ENCODE measurements at places on chromosomes 3 and 15.

GRCh38 chr15:60406513-60407414, 9.0 kb upstream of the ANXA2 start:
- no peak for DNase-seq

- DNase-seq: no peak
Measured at GRCh38 chr3:134302674-134303073, 52.0 kb upstream of the RYK start.

DNA sequence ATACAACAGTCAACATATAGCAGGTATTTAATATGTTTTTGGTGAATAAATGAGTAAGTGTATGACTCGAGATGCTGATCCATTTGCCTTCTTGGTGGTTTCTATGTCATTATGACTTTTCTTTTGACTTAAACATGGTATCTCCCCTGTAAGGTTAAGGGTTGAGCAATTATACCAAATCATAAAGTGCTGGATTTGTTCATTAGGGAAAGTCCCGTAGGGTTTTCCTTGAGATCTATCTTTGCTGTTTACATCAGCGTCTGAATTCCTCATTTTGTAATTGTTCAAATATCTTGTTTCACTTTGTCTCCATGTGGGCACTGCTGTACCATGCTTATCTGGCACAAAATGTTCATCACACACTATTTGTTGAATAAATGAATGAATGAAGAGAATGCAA, 562.6 kb downstream of the EDEM1 start:
- DNase-seq: no peak

- DNase-seq: no peak
Measured at GRCh38 chr15:74387141-74387541, 19.7 kb upstream of the CYP11A1 start.

DNA sequence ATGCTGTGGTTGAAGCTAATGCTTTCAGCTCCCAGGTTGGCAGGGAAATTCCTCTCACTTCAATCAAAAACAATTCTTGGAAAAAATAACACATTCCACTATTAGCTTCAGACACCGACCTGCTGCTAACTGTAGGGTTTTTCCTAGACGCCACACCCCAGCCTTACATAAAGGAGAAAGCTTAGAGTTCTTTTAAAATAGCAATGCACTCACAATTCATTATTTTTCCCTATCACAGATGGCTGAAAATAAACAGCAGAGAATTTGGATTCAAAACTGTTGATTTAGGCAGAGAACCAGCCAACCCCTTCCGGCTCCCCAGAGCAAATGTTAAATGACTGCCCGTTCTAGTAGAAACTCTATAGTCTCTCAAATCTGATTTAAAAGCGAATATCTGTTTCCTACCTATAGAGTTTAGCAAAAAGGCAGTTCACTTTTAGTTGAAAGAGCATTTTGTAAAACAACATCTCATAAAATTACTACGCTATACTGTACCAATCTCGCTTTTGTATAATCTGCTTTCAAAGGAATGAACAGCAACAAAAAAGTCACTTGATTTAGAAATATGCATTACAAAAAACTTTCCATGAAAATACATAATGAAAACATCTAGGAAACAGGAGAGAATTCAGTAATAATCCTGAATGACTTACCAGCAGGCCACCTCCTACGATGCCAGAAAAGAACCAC, 586 bp downstream of the TM4SF1 start:
- DNase-seq: no peak

DNA sequence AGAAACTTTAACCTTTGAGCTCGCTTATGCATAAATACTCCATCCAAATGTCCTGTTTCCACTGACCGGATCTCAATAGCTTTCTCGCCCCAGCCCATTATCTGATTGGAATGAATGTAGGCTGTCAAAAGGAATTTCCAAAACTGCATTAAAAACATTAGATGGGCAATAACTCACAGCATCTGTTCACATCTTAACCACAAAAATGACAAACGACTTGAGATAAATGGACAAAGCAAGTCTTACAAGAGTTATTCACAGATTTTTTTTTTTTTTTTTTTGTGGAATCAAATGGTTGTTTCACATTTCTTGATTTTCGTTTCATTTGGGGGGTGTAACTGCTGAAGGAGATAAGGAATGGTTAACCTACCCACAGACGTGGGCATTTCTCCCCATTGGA, 39.7 kb upstream of the SLC2A2 start:
- no peak for DNase-seq

- no peak for DNase-seq
Measured at GRCh38 chr3:72401005-72401545, 447.2 kb downstream of the SHQ1 start.

DNA sequence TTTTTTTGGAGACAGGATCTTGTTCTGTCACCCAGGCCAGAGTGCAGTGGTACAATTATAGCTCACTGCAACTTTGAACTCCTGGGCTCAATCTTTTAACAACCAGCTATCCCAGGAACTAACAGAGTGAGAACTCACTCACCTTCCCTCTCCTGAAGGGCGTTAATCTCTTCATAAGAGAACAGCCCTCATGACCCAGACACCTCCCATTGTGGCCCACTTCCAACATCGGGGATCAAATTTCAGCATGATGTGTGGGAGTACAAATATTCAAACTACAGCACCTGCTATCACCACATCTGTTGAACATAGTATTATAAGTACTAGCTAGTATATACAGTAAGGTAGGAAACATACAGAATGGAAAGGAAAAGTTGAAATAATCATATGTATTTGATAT, 132.5 kb downstream of the DOCK3 start:
- DNase-seq: no peak

DNA sequence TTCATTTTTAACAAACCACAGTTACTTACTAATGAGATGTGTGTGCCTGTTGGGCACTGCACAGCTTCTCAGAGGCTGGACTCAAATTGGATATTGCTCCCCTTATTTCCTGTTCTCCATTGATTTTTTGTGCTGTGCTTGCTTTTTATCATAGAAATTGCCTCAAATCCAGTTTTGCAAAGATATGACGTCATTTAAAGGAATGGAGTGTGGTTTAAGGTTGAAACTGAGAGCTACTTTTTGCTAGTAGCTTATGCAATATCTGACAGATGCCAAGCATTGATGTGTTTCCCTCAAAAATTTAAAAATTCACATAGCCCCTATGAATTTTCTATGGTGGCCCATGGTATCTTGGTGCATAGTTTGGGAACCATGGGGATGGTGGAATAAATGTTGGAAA, 67.7 kb upstream of the ROPN1 start:
- no peak for DNase-seq

DNA sequence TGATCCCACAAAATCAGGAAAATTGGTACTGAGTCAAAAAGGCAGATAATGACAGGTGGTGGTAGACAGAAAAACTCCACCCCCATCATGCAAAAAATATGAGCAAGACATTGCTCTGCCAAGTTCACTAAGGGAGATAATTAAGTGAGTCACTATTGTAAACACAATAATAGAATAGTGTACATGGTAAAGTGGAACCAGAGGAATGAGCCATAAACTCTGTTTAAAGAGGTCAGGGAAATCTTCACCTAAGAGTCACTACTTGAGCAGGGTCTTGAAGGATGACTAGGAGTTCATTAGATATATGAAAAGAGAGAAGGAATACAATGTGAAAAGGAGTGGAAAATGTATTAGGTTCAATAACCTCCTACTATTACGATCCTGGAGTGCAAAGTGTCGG, 213.4 kb upstream of the PEX5L start:
- no peak for DNase-seq

GRCh38 chr15:88344786-88345185, 88.2 kb upstream of the NTRK3 start:
- no peak for DNase-seq

DNA sequence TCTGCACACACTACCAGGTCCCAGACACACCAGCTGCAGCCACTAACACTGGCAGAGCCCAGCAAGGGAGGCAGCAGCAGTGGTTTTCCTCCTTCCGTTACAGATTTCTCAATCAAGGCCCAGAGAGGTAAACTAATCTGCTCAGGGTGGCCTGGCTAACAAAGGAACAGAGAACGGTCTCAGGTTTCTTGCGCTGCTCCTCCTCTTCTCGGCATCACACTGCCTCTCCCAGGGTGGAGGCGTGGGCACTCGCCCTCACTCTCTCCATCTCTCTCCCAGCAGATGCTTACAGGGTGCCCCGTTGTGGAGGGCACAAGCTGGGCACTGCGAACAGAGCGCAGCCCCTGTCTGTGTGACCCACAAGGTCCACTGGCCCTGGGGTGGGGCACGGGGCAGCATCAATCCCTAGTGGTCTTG, 228.7 kb downstream of the VPS13C start:
- no peak for DNase-seq

DNA sequence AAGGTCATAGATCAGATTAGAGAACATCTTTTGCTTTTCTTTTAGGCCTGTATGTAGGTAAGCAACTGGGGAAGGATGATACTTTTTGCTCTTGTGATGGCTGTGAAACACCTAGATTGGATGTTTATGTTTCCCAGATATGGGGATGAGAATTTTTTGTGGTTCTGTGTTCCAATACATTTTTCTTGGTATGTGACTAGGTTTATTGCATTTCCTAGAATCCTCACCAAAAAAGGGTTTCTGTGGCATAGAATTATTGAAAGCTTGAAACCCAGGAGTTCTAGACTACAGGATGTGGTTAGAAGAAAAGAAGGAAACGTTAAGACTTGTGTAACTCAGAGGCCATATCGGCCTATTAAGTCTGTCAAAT, 25.8 kb downstream of the OXNAD1 start:
- DNase-seq: no peak

GRCh38 chr15:90325726-90326125, 26.4 kb upstream of the ZNF774 start:
- DNase-seq: peak; percentile 47

GRCh38 chr3:160758929-160759577, 3.0 kb downstream of the PPM1L start:
- DNase-seq: no peak

GRCh38 chr15:92899601-92899947, 550 bp upstream of the CHD2 start:
- no peak for DNase-seq

GRCh38 chr3:187450431-187451190, 82.4 kb downstream of the RTP4 start:
- DNase-seq: no peak

DNA sequence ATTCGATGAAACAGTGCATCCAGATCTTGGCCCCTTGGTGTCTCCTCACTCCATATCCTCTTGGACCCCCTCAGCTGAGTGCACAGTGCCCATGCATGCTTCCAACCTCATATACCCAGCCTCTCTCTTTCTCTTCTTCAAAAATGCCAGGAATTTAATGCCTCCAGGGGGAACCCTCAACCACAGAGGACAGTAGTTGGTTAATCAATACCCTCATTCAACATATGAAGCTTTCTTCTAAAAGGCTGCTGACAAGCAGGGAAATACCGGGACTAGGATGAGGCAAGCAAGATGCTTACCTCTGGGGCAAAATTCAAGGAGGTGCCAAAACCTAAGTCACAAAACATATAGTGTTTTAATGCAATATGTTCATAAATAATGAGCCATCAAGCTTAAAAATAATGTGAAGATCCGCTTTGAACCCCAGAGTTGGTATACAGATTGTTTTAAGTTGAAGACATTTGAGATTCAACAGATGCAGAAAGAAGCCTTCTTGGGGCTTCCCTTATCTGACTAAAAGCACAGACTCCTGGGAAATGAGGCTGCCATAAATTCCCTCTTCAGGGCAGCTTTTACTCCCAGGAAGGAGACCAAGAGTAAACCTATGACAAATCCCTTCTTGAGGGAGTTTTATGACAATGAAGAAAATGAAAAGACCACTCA, 48.2 kb upstream of the FHIT start:
- DNase-seq: no peak

DNA sequence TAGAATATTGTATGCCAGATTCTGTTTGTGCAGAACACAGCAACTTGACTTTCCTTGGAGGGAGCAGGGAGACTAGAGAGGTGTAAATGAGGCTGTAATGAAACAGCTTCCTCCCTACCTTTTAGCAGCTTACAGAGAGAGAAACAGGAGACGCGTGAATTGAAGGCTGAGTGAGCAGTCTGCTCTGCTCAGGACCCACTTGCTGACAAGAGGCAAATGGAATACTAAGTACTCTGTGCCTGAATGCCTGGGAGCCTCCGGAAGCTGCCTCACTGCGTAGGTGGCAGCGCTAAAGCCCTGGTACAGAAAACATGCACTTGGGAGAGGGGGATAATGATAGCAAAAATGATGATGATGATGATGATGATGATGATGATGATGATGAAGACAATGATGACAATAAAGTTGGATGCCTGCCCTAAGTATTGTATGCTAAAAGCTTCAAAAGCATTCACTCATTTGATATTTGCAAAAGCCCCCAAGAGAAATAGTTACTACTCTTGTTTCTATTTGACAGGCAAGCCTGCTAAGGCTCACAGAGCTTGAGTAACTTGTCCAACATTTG, 548.9 kb downstream of the NTRK3 start:
- DNase-seq: no peak

DNA sequence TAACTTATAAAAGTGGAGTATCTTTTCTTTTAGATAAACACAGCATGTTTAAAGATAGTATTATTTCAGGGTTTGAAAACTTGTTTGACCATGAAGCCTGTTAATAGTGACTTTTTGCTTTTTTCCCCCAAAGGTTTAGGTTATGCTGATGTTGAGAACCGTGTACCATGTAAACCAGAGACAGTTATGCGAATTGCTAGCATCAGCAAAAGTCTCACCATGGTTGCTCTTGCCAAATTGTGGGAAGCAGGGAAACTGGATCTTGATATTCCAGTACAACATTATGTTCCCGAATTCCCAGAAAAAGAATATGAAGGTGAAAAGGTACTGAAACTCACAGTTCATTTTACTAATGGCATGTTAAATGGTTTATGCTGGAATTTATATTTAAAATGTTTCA, 5.1 kb downstream of the LACTB start:
- no peak for DNase-seq

DNA sequence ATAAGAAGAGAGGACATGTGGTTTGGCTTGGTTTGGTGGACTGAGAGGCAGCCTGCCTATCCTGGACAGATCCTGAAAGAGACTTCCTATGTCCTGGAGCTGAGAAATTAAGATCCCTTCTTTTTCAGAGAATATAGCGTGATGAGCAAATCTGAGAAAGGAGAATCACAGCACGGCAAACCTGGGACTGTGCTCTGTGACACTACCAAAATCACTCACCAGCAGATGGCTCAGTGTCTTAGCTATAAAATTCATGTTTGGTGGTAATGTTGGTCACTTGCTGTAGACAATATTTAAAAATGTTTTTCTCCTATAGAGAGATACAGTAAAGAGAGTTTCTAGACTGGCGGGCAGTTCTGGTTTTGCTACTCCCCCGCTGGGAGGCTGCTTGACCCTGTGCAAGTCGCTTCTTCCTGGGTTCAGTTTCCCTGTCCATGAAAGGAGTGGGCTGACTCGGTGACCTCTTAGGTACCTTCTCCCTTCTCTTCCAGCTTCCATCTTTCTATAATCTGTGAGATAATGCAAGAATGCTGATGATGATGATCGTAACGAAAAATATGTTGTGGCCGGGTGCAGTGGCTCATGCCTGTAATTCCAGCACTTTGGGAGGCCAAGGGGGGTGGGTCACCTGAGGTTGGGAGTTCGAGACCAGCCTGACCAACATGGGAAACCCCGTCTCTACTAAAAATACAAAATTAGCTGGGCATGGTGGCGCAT, 7.6 kb upstream of the HES1 start:
- DNase-seq: no peak

DNA sequence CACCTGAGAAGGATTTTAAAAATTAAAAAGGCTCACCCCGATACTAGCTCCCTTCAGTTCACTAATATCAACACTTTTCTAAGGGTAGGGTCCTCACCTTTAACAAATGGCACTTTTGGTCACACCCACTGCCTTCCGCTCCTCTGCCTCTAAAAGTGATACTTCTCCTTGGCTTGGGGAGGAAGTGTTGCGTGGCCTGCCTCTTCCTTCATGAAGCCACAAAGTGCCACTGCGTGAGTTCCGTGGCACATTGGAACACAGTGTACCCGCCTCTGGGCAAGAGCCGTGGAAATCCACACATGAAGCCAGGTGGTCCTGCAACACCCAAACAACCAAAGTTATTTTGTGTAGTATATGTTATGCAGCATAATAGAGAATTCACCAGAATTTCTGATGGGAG, 3.9 kb downstream of the B4GALT4 start:
- DNase-seq: no peak

Data from islet precursor cell (in vitro differentiated cells).